ENCODE measurements at places on chromosomes 2 and 18.

- DNase-seq: no peak
Measured at GRCh38 chr18:48072428-48073204, 142.2 kb upstream of the SMAD2 start.

- DNase-seq: no peak
Measured at GRCh38 chr18:9658087-9658641, 43.8 kb upstream of the PPP4R1 start.

DNA sequence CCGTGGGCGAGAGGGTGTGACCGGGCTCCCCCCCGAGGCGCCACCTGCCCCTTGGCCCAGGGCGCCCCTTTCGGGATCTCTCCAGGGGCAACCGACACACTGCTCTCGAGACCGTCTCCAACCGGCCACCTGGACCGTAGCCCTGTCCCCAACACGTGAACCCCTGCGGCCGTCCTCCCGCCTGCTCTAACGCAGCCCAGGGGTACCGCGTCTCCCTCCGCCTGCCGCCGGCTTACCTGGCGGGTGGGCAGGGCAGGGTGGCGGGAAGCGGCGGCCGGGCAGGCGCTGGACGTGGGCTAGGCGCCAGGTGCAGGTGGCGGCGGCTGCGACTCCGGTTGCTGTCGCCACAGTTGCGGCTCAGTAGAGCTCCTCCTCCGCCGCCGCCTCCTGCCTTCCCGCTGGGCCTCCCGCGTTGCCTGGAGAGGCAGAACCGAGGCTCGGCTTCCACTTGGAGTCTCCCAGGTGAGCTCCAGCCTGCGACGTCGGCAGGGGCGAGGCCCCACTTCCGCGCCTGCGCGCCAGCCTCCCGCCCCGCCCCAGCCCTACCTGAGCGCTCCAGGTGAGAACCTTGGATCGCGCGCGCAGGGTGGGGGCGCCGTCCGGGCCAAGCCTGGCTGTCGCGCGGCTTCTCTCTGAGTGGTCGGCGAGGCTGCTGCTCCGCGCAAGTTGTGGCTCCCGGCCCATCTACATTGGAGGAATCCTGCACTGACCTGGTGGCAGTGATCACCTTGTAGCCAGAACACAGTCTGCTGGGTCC lies at the start of gene GALNT3:
Gene GALNT3 (minus strand): TSS at position 469 of the 757 bp plus-strand sequence. CDS start 23,547 bp downstream, outside the sequence.
- peak; percentile 82 for DNase-seq

GRCh38 chr2:239470151-239470900 lies 69.5 kb upstream of the HDAC4 start:
- no peak for DNase-seq

DNA sequence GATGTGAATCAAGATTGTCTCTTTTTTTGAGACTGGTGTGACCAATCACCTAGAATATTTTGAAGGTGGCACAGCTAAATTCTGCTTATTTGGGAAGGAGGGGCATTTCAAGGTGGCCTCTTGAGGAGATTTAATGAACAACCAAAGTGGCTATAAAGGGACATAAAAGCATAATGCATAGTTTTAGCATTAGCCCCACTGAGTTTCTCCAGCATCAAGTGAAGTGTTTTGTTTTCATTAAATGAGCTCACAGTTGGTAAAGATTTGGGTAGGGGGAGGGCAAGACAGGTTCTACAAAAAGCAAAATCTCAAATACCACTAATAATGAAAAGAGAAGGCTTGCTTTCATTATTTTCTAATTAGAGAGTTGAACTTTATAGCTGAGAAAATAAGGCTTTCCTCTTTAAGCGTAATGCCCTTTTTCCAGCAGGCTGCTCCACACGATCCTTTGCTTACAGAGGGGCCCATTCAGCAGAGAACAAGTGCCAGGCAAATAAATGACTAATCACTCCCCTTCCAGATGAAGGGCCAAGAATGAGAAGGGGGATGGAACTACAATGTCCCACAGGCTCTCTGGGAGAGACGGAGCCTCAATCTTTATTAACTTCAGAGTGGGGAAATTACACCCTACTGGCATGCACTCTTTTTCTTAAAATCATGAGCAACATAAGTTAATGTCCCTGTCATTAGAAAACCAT lies 35.9 kb downstream of the LHCGR start:
- no peak for DNase-seq

- peak; percentile 28 for DNase-seq
Measured at GRCh38 chr2:16507655-16508489, 157.8 kb downstream of the CYRIA start.

- DNase-seq: no peak
Measured at GRCh38 chr2:142542431-142542910, 335.0 kb upstream of the KYNU start.

- DNase-seq: no peak
Measured at GRCh38 chr2:112055730-112056625, 909 bp downstream of the TMEM87B start.

- no peak for DNase-seq
Measured at GRCh38 chr2:216971593-216971992, 111.7 kb upstream of the TNP1 start.

DNA sequence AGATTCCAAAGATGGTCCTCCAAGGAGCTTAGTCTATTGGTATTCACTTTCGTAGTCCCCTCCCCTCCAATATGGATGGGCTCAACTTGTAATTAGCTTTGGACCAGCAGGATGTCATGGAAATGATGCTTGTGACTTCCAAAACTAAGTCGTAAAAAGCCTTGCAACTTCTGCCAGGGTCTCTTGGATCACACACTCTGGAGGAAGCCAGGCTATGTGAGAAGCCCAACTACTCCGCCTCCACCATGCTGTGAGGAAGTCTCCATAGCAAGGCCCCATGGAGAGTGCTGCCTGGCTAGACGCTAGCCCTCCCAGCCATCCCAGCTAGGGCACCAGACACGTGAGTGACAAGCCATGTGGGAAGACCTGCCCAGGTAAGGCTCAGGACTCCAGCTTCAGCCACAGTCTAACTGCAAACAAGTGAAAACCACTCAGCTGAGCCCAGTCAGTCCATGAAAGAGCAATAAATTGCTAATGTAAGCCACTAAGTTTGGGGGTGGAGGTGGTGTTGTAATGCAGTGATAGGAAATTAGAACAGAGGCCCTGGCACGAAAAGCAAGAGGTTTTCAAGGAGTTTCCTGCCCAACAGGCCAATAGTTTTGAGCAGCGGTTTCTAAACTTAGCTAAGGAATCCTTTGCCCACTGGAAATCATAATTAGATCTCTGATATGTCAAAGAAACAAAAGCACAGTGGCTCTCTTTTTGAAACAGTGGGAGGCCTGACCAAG lies 77.5 kb upstream of the GLI2 start:
- DNase-seq: no peak

- DNase-seq: no peak
Measured at GRCh38 chr2:182330451-182331305, 96.2 kb downstream of the PDE1A start.

GRCh38 chr2:111135910-111136297 lies 15.2 kb downstream of the BCL2L11 start:
- DNase-seq: no peak

GRCh38 chr2:236866542-236867340 lies 218.9 kb upstream of the COPS8 start:
- no peak for DNase-seq

DNA sequence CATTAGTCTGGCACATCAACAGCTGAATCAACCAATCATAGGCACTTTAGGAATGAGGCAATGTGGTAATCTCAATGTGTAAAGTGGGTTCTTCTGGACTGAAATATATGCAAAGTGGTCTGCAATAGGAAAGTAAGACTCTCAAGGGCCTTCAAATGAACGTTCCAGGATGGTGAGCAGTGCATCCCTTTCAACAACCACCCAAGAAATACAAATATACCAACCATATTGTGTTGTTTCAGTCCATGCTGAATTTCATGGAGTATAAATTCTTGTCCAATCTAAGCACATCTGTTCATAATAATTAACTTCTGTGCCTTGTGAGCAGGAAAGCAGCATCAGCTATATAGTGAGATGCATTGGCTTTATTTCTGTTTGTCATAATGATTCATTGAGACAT lies 556.2 kb downstream of the THSD7B start:
- DNase-seq: no peak

GRCh38 chr18:76620321-76621170 lies 125.5 kb upstream of the ZNF516 start:
- DNase-seq: peak; percentile 68

GRCh38 chr2:109139002-109139401 lies 10.0 kb downstream of the SH3RF3 start:
- DNase-seq: no peak

- no peak for DNase-seq
Measured at GRCh38 chr2:177639262-177639914, 246.8 kb downstream of the AGPS start.

- peak; percentile 22 for DNase-seq
Measured at GRCh38 chr2:177758591-177759371, 313.8 kb downstream of the PDE11A start.

- no peak for DNase-seq
Measured at GRCh38 chr2:217928324-217929181, 74.2 kb downstream of the TNS1 start.

DNA sequence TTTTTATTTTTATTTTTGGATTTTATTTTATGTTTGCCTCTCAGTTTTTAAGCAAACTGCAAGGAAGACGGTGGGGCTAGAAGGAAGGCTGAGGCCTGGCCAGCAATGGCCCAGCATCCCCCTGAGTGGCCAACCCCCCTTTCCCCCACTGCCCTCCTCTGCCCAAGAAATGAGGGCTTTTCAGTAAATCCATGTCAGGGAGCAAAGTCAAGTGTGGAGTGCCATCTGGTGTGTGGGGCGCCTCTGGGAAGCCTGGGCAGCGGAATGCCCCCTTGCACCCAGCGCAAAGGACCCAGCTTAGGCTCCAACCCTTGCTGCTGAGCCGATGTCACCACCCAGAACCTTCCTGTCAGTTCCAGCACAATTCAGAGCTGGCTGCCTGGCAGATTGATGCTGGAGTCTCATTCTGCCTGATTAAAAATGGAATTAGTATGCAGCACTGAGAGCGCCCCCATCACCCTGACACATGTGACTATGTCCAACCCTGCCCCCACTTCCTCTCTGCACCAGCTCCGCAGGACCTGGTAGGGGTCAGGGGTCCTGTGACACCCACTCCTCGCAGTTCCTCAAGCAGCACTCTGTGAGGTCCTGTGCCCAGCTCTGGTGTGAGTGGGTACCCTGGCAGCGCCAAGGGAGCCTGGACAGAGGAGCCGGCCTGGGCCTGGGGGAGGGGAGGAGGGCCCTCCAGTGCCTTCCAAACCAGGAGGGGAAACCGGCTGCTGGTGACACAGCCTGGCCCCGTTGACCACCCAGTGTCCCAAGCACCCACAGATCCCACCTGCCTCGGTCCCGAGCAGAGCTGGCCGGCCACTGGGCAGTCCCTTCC lies 9.2 kb upstream of the ALPP start:
- DNase-seq: no peak

DNA sequence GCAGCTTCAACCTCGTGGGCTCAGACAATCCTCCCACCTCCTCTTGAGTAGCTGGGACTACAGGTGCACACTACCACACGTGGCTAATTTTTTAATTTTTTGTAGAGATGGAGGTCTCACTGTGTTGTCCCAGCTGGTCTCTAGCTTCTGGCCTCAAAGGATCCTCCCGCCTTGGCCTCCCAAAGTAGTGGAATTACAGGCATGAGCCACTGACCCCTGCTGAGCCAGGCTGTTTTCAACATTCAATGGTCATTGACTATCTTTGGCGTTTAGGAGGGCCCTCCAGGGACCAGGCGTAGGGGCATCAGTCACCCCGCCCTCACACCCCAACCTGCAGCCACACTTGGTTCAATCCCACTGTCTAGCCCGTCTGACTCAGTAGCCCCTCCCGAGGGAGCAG lies 5.2 kb downstream of the MZT2B start:
- no peak for DNase-seq

DNA sequence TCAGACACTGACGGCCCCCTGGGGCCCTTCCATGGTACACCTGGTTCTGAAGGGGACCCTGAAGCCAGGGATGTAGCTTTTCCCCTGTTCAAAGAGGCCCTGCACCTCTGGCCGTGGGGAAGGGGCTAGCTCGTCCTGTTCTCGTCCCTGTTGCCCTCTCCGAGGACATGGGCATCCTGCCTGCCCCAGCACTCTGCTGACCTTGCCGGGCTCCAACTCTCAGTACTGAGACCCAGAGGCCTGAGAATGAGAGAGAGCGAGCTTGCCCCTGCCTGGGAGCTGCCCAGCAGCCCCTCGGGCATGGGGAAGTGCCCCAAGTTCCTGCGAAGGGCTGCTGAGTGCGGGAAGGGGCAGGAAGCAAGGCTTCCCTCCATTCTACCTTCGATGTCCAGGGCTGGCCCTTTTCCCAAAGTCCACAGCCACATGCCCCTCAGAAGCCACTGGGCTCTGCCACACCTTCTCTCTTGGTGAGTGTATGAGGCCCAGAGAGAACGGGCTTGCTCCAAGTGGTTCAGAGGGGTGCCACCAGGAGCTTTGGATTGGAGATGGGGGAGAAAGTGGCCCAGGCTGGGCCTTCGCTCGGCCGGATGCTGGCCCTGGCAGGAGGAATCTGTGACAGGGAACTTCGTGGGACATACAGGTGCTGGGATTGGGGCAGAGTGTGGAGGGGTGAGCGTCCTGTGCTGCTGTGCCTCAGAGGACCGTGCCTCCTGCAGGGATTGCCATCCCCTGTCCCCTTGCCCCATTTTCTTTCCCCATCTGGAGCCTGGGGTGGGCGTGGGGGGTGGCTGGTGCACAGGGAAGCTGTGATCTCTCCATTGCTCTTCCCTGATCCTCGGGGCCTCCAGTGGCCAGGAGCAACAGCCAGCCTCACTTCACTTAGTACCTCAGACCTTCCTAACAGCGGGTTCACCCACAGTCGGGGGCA lies 50.8 kb downstream of the KCNIP3 start:
- no peak for DNase-seq

GRCh38 chr2:46763861-46764260 lies 151.7 kb downstream of the MCFD2 start:
- DNase-seq: no peak

GRCh38 chr2:112768432-112768831 lies 4.0 kb upstream of the CKAP2L start:
- DNase-seq: no peak

DNA sequence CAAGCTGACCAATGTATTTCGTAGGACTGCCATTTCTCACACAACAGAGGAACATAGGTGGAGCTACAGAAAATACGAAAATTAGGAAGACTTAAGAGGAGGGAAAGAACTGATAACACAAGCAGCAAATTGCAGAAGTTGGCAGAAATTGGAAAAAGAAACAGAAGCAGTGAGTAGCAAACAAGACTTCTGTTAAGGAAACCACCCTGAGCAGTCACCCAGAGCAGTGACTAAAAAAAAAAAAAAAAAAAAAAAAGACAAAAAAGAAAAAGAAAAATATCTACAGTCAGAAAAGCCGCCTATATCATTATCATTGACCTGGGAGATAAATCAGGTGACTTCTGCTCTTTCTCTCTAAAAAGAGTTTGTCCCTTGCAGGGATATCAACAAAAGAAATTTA lies 21.4 kb downstream of the STK17B start:
- no peak for DNase-seq

DNA sequence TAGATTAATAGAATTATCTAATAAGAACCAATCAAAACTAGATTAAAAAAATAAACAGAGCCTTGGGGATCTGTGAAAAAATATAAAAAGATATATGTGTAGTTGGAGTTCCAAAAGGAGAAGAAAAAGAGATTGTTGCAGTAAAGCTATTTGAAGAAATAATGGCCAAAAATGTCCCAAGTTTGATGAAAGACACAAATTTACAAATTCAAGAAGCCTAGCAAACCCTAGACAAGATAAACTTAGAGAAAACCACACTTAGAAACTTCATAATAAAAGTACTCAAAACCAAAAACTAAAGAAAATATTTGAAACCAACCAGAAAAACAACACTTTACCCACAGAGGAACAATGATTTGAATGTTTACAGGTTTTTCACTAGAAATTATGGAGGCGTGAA lies 41.3 kb upstream of the EGR4 start:
- no peak for DNase-seq
